ENCODE measurements at places on chromosomes 5 and 9.

DNA sequence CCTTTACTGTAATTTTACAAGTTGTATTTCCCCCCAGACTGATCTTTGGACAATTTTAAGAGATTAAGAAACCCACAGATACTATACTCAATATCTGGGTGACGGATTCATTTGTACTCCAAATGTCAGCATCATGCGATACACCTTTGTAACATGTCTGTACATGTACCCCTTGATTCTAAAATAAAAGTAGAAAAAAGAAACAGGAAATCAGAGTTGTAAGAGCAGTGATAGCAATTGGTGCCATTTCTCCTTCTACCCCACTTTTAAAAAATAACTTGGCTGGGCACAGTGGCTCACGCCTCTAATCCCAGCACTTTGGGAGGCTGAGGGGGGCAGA, 116.9 kb downstream of the FGF1 start:
- DNase-seq: no peak

- DNase-seq: no peak
These were observed 13.8 kb downstream of the NEUROG1 start for GRCh38 chr5:135521964-135522363.

DNA sequence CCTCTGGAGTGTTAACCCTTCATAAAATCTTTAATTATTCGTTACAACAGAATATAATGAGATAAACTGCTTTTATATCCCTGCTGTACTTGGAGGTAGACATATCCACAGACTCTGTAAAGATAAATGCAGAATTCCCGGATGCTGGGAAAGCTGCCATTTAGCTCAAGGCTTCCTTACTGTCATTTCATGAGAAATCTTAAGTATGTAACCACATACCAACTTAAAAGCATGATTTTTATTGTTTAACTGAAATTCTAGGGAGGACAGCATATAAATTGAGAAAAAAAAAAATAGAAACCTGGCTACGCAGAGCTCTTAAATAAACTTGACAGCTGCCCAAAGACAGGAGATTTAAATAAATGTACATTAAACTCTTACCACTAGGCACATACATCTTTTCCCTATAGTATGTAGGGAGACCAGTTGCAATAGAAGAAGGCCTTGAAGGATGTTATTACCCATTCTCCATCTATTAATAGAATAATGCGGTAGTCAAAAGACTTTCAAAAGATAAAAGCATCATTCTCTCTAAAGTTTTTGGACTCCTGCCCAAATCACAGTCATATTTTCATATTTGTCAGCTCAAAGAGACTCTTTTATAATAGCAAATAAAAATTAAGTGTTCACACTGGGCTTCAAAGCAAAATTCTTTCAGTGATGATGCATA, 373.8 kb downstream of the NDUFS4 start:
- no peak for DNase-seq

- DNase-seq: no peak
These were observed 7.5 kb downstream of the ADAMTS6 start for GRCh38 chr5:65474130-65474711.

Measured in hippocampal formation (tissue), 2 donors.